HepG2 (cell line): ENCODE measurements at places on chromosomes 5 and 9.

DNA sequence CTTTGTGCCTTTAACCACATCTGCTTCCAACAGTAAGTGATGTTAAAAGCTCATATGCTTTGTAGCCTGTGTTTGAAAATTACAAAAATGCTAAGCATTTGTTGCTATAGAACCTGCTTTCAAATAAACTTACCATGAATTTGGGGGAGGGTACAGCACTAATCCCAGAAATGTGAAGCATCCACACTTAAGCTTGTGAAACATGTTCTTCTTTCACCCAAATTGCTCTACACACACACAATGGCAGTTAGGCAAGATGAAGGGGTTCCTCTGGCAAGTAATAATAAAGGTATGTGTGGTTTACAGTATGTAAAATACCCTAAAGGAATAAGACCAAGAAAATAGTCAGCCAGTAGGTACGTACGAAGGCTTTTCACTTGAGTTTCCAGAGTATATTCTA is 165.6 kb downstream of the SMARCA2 start:
- DNase-seq: no peak

DNA sequence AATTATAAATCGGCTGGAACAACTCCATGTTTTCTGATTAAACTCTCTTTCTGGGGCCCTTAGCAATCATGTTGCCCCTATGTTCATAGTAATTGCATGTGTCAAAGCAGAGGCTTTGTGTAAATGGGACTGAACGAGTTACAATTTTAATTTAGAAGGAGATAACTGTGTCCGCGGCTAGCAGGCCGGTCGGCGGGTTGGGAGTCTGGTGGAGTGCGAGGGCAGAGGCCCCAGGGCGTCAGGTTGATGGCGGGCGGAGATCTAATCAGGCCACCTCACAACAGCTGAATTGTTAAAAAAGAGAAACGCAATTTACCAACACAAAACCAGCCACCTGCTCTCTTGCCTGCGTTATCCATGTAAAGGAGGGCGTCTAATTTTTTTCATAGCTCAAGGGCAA is 134.9 kb upstream of the LPCAT1 start:
- no peak for DNase-seq

DNA sequence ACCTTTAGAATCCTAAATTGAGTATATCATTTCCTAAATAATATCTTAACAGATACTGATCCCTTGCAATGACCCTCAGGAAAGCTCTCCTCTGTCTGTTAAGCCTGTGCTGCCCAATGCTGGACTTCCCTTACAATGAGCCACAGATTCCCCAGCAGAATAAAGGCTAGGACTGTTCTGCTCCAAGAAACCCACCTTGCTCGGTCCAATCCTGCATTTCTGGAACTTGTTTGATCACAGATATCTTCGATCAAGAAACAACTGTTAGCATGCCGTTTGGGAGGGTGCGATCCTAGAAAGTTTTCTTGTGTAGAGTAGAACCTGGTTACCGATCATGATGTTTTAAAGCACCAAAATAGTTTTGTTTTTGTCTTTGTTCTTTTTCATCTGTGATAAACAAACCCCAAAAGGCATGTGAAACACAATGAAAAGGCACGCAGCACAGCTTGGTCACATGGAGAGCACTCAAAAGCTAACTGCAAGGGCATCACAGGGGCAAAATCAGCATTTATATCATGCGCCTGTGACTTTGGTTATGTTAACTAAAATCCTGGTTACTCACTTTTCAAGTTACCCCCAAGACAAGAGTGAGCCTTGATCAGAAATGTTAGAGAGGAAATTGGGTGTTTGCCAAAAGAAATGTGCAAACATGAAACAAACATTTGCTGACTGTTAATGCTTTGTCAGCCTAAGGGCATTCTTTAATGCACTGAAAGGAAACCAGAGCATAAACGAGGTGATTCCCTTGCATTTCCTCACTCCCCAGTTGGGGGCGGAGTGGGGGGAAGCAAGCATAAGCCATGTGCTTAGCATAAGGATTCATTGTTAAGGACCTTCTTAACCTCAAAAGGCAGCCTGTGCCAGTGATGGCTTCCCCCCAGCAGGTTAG is 61.9 kb upstream of the ADAMTS16 start:
- no peak for DNase-seq

- DNase-seq: peak; percentile 11
These were observed 467.7 kb upstream of the ACO1 start for GRCh38 chr9:31916591-31917241.

GRCh38 chr9:130938652-130939404 is at the start of gene FIBCD1:
FIBCD1 (minus strand) TSS chr9:130939247; CDS start chr9:130938607, 640 bp downstream.
- DNase-seq: no peak

DNA sequence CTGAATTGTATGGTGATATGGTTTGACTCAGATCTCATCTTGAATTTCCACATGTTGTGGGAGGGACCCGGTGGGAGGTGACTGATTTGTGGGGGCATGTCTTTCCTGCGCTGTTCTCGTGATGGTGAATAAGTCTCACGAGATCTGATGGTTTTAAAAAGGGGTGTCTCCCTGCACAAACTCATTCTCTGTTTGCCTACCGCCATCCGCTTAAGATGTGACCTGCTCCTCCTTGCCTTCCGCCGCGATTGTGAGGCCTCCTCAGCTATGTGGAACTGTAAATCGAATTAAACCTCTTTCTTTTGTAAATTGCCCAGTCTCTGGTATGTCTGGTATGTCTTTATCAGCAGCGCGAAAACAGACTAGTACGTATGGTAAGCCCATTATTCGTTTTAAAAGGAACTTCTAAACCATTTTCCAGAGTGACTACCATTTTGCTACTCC is 48.7 kb downstream of the SLC36A1 start:
- DNase-seq: no peak

GRCh38 chr9:96195541-96195940 is 106.4 kb downstream of the HSD17B3 start:
- DNase-seq: no peak

DNA sequence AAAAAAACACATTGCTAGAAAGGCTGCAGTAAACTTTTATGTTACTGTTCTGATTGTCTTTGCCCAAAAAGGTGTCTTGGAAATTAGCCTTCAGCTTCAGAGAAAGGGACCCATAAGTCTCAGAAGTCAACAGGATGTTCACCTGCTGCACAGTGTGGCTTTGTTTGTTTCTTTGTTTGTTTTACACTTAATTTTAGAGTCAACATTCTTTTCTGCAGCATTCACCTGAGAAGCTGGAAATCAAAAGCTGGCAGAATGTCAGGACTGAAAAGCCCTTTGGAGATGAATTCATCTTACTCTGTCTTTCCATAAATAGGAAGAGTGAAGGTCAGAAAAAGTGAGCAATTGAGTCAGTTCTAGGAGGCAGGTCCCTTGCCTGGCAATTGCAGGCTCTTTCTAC is 170.0 kb downstream of the PAPPA start:
- DNase-seq: no peak

GRCh38 chr9:69421908-69422801 is 97.1 kb downstream of the ENTREP1 start:
- peak; percentile 48 for DNase-seq
